Forelimb muscle (tissue), 1 donor: ENCODE measurements at places on chromosomes 6 and 20.
A peak's percentile ranks its signal among the peaks of the same experiment; 100 is the strongest.

DNA sequence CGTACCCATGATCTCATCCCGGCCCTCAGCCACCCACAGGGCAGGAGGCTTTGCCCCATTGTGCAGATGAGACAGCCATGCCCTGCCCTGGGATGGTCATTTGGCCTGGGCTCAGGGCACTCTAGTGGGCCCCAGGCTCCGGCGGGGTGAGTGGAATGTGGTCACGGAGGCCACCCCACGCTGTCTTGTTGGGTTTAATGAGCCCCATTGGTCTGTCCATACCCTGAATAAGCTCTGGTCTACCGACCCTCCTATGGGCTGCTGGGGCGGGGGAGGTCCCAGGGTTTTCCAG is 50.6 kb downstream of the FGD2 start:
- DNase-seq, result no peak

GRCh38 chr20:56328861-56329260 is 29.9 kb upstream of the FAM210B start:
- no peak for DNase-seq

GRCh38 chr20:37669062-37669772 is 24.6 kb upstream of the CTNNBL1 start:
- no peak for DNase-seq

DNA sequence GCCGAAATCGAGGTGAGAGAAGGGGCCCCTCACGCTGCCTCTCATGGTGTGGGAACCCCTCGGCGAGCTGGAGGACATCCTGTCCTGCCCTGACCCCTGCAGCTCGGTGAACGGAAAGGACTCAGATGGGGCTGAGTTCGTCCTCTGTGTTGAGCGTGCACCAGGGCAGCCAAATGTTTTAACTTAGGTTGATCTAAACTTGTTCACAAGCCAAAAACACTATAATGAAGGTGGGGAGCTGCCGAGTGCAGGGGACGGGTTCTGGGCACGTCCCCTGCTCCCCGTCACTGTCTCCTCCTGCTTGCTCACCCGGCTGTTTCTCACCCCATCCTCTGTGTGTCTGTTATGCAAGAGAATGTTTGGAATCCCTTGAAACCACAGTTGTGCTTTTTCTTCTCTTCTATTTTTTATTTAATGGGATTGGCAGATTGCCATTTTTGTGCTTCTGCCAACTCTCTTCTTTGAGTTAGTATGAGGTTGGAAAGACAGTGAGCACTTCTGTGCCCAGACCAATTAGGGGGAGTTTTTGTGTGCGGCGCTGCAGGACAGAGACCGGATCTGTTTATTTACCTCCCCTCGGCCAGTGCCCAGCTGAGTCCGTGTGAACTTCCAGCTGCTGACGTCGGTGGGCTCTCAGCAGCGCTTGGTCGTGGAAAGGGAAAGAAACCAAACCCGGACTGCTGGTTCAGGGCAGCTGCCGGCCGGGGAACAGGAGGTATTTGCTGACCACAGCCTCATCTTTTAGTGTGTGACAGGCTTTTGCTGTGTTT is 158.1 kb downstream of the DTNBP1 start:
- peak; percentile 78 for DNase-seq

- no peak for DNase-seq
Measured at GRCh38 chr6:121879149-121879548, 443.7 kb downstream of the GJA1 start.

- no peak for DNase-seq
Measured at GRCh38 chr6:159753081-159753872, 8.6 kb upstream of the ACAT2 start.

- DNase-seq, result no peak
Measured at GRCh38 chr6:4303638-4304037, 168.3 kb upstream of the ECI2 start.

DNA sequence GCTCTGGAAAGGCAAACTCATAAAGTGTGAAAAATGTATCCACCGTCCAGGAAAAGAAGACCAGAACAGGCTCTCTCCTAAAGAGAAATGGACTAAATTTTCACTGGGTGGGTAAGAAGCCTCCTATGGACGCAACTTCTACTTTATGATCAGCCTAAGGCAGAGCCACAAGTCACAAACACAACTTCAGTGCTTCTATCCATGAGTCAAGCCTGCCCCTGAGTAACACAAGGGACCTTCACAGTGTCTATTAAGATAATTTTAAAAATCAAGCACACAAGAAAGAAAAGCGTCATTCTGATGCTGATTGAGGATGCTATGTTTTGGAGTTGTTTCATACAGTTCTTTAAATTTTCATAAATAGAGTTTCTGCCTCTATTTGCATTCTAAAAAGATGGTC is 601.7 kb upstream of the ARID1B start:
- DNase-seq, result no peak

GRCh38 chr6:30062471-30063178 is 1.6 kb downstream of the POLR1H start:
- no peak for DNase-seq

- no peak for DNase-seq
Measured at GRCh38 chr20:1489764-1490436, 1.3 kb downstream of the SIRPB2 start.

- no peak for DNase-seq
Measured at GRCh38 chr6:19394051-19394450, 443.1 kb upstream of the ID4 start.

DNA sequence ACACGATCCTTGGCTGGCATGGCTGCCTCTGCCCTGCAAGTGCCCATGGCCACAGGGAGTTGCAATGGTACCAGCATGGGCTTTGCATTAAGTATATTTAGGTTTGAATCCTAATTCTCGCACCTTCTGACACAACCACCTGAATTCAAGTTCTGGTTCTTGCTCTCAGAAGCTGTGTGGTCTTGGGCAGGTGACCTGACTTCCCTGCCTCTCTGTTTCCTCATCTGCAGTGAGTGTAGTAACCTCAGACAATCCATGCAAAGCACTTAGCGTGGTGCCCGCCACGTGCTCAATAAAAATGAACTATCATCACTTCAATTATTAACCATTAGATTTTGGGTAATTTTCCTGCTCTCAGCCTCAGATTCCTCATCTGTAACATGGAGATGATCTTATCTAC is 378.8 kb upstream of the ARID1B start:
- DNase-seq, result no peak

DNA sequence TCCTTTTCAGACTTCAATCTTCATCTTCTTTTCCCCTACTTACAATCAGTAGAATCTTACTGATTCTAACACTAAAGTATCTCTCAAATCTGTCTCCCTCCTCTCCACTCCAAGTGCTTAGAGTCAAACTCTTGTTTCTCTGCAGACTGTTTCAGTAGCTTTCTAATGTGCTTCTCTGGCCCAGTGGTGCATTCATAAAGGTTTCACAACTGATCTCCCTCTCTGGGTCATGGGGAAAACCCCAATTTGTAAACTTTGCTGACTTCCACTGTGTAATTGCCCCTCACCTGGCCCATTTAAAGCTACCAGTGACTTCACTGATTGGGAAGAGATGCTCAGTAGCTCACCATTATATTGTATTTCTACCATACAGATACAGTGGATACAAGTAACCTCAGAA is 183.6 kb downstream of the FAXC start:
- no peak for DNase-seq

DNA sequence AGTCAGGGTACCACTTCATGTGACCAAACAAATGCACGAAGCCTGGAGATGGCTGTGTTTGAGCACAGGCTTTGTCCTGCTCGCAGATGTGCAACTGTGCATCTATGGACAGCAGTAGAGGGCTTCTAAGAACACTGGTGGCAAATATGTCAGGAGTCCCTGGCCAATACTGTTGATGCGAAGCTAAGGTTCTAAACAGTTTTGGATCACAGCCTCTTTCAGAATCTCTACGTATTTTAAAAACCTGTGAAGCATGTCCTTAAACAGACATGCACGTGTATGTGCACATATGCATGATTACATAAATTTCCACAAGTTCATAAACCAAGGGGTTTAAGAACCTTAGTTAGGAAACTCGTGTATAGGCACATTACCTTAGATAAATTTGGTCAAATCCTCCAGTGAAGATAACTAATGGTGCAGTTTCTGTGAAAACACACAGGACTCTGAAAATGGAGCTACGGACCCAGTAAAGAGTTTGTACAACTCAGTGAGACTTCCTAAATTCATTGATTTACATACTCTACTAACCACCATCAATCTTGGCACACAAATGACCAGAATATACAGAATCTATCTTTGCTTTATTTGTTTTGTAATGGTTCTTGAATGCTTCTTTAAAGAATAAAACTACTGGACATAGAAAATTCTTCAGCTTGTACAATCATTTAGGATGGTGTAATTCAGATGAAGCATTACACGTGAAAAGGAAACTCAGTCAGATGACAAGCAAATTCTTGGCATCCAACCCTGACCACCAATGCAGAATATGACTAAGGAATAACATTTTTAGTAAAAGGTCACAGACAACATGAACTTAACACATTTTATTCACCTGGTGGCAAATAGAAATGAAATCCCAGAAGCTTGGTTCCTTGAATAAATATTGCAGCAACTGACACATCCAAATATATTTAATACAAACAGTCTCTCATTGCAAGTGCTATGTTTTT is 27.4 kb downstream of the KCNQ5 start:
- DNase-seq, result no peak

- no peak for DNase-seq
Measured at GRCh38 chr6:85892346-85892745, 249.7 kb upstream of the SYNCRIP start.

GRCh38 chr6:5941188-5941587 is 65.5 kb downstream of the NRN1 start:
- no peak for DNase-seq

GRCh38 chr20:12067686-12068085 is 150.0 kb downstream of the BTBD3 start:
- no peak for DNase-seq

DNA sequence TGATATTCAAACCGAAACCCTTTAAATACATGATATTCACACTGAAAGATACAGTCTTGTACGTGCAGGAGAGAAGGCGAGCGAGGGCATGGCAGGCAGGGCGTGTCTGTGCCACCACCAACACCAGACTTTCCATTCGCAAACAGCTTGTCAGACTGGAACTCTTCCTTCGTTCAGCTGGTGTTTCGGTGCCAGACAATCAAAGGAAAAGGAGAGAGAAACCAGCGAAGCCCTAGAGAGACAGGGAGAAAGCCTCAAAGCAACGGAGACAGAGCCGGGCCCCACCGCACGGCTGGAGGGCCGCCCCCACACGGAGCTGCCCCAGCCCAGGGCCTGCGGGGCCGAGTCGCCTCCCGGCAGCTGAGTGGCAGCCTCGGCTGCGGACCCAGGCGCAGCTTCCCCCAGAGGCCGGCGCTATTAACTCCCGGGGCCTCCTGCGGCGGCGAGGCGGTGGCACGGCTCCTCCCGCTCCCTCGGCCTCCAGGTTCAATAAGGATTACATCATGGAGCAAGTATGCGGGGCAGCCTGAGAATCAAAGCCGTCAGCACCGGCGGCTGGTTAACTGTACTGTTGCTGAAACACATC is 32.1 kb upstream of the NR2E1 start:
- DNase-seq, result no peak

- DNase-seq, result no peak
Measured at GRCh38 chr6:111984081-111984480, 69.8 kb upstream of the CCN6 start.

DNA sequence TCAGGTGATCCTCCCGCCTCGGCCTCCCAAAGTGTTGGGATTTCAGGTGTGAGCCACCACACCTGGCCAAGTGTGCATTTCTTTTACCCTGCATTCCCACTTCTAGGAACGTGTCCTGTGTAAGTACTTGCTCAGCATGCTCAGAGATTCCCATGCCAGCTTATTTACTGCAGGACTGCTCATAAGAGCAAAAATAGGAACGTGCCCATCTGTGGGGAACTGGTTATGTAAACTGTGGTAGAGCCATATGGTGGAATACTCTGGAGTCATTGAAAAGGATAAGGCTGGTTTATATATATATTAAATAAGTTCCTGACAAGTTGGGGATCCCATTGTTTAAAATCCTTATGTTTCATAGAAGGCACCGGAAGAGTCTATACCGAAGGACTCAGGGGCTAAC is 38.2 kb upstream of the FANCE start:
- DNase-seq, result no peak

DNA sequence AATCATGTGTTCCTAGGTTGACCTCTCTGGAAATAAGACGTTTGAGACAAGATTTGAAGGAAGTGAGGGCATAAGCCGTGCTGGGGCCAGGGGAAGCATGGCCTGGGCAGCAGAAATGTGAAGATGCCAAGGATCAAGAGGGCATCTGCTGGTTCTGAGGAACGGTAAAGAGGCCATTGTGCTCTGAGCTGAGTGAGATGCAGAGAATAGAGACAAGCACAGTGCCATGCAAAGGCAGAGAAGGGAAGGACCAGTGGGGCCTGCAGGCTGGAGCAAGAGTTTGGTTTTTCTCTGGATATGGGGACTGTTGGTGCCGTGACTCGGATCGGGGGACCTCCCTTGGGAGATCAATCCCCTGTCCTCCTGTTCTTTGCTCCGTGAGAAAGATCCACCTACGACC is 50.8 kb downstream of the SMPDL3A start:
- DNase-seq, result no peak

- no peak for DNase-seq
Measured at GRCh38 chr20:15866916-15867730, 706.1 kb downstream of the KIF16B start.

- no peak for DNase-seq
Measured at GRCh38 chr6:43428112-43428570, 800 bp downstream of the ABCC10 start.

GRCh38 chr6:28462401-28462800 is 19.1 kb upstream of the ZSCAN23 start:
- DNase-seq, result no peak

DNA sequence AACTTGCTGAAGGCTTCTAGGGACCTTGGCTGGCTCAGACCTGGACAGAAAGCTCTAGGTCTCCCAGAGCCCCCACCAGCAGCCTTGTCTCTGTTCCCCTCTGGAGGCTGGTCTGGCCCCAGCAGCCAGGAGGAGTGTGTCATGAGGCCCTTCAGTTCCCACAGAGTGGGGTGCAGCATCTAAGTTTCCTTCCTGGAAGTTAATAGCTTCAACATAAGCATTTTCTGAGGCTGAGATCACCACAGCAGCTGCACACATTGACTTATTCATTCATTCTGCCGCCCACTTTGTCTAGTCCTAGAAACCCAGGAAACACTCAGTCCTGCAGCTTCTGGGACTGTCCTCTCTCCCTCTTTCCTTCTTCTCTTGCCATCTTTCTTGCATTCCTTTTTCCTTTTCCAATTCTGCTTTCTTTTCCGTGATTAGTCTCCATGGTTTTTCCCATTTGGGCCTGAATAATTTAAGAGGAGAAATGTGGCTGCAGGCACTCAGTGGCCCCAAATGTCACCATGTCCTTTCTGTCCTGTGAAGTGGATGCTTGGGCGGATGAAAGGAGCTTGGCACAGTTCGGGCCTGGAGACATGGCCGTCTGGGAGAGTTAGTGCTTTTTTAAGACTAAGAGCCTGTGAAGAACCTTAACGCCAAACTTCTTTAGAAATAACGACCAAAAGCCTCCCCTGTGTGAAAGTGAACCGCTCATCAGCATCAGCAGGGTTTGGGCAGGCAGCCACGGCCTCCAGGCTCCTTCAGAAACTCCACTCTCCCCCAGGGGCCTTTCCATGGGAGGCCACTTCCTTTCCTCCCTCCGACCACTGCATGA is 31.0 kb upstream of the PCMTD2 start:
- DNase-seq, result peak; percentile 80

- no peak for DNase-seq
Measured at GRCh38 chr20:60331688-60332300, 373.6 kb downstream of the CDH26 start.
